ENCODE measurements at places on chromosomes 2 and 18. TPM values are rescaled to one million over a fixed set of nuclear protein-coding genes. Genes with fewer than 3 reads are reported as not detected.

AQP12B gene
- total RNA-seq: not detected

NEB gene
- 0.05 TPM for total RNA-seq

PRPF40A gene
- 172 TPM for total RNA-seq

NGEF gene
- not detected for total RNA-seq

- H3K4me3 ChIP-seq: no peak overlapping the region
- no peak for DNase-seq
- H3K27ac ChIP-seq: no peak overlapping the region
Measured at GRCh38 chr2:200129721-200130462, 174.5 kb downstream of the MAIP1 start.

- H3K4me3 ChIP-seq: no peak overlapping the region
- peaks cover 29% of the 10 kb centered on the region for H3K4me1 ChIP-seq
- H3K27ac ChIP-seq: no peak overlapping the region
- DNase-seq: no peak
Measured at GRCh38 chr2:106124905-106125549, 69.1 kb downstream of the UXS1 start.

GRCh38 chr2:25981596-25982272, 563 bp downstream of the KIF3C start:
- H3K4me1 ChIP-seq: peaks cover 17% of the 10 kb centered on the region
- peak overlapping the region; percentile 52 for H3K27ac ChIP-seq
- no peaks in the 10 kb centered on the region for H3K36me3 ChIP-seq
- no peaks in the 10 kb centered on the region for H3K27me3 ChIP-seq
- DNase-seq: no peak
- H3K4me3 ChIP-seq: peak overlapping the region; percentile 89

DNA sequence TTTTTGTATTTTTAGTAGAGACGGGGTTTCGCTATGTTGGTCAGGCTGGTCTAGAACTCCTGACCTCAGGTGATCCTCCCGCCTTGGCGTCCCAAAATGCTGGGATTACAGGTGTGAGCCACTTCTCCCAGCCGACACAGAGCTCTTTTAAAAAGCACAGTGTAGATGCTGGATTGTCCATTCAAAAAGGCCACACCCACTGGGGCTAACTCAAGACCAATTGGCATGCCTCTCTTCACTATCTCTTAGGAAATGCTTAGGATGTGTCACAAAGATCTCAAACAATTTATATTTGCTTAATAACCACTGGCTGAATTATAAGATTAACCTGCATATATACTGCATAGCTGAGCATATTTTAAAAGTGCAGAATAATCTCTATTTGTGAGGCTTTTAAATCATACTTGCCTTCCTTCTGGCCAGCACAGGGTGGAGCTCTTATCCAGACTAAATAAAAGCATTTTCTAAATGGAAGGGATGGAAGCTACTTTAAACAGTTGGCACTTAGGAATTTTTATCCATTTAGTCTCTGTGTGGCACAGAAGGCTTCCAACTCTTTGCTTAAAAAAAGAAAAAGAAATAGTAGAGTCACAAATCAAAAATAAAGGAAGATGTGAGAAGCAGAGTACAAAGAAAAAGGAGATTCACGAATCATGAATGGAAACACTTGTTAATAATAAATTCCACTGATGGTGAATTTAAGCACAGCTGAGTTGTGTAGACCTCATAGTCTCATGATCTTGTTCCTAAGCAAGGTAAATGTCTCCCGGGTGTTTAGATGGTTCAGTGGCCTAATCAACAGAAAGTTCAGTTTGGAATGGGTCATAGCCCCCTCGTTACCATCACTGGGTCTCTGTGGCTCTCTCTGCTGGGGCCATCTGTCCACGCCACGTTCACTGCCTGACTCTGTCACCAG, 22.4 kb downstream of the CRYGD start:
- H3K36me3 ChIP-seq: no peaks in the 10 kb centered on the region
- peaks cover 6% of the 10 kb centered on the region for H3K27me3 ChIP-seq
- H3K4me3 ChIP-seq: no peak overlapping the region
- no peaks in the 10 kb centered on the region for H3K4me1 ChIP-seq
- H3K27ac ChIP-seq: no peak overlapping the region
- no peak for DNase-seq

GRCh38 chr2:62870966-62871365, 165.5 kb downstream of the EHBP1 start:
- no peaks in the 10 kb centered on the region for H3K27me3 ChIP-seq
- no peak overlapping the region for H3K4me3 ChIP-seq
- peaks cover 33% of the 10 kb centered on the region for H3K36me3 ChIP-seq
- H3K4me1 ChIP-seq: peaks cover 8% of the 10 kb centered on the region
- no peak for DNase-seq

Data from activated T-helper 1 cell treated with anti-CD3 and anti-CD28 coated beads, Interleukin-12 subunit alpha, Interleukin-12 subunit beta, Interleukin-2, Interleukin-4 antibody, amounts not matched to agents 30 ng/mL and 10 ng/mL and 1 ng/mL, durations not matched to agents 14 hours and 24 hours and 36 hours (primary cell).